ENCODE measurements at places on chromosomes 3 and 15.

- no peak for DNase-seq
Measured at GRCh38 chr3:49277383-49277775, 347 bp upstream of the C3orf62 start.

DNA sequence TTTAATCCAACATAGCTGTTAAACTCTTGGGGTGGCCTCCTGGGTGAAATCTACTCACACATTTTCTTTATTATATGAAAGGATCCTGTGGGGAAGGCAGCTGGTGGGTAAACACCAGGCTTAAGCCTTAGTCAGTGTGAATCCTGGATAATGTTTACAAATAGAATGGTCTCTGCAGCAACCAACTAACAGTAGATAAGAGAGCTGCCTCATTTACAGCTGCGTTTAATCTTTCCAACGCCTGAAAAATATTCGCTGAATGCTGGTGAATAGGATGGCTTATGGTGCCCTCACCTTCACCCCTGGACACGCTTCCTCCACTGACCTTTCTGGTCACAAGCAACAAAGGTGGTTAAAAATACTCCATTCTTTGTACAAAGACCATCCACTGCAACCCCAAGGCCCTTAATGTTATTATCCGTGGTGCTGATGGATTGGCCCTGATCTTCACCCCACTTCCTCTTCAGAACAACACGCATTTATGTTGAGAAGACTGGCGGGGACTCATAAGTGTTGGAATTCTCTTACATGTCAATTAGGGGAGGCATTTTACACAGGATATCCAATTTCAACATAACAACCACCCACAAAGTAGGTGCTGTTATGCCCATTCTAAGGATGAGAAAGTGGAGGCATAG is 120.0 kb upstream of the FRMD4B start:
- no peak for DNase-seq

DNA sequence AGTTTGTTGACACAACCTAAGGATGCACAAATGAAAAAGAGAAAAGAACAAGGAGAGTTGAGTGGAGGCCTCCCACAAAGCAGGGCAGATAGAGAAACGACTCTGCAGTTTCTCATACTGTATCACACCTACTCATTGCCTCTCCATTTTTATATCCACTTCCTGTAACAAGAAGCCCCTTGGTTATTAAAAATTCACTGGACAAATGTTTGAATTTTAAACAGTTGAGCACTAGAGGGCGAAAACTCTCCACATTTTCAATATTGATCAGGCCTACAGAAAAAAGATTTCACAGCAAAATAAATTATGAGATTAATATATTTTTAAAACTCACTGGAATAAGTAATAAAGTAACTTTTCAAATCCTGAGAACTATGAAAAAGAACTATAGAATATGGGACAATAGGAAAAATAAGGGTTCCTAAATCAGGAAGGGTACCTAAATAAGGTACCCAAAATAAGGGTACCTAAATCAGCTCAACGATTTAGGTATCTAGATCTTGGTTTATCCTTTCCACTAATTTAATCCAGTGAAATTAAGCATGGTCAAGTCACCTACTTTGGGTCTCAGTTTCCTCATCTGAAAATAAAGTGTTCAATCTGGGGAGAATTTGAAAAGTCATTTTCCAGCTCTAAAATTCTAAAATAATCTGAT is 47.0 kb upstream of the PPIB start:
- DNase-seq, result peak; percentile 55

- DNase-seq, result no peak
Measured at GRCh38 chr3:78912687-78913086, 855.1 kb downstream of the ROBO1 start.

DNA sequence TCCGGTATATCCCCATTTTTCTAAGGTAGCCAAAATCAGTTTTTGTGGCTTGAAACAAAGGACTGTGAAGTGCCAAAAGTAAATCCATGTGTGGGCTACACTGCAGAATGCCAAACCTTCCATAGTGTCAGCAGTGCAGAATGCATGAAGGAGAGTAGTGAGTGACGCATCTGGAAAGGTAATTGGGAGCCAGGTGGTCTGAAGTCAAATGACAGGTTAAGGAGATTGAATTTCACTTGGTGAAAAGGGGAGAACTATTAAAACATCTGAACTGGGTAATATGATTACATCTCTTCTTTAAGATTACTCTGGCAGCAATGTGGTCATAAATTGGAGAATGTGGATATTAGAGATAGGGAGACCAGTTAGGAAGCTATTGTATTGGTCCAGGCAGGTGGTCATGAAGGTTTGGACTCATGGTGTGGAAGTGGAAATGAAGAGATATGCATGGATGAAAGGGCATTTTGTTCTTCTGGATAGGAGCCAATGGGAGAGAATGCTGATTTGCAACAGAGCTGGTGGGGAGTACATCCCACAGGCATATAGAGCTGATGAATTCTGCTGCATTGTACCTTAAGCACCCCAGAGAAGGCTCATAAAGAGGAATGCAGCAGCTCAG is 118.2 kb downstream of the ECT2 start:
- DNase-seq, result no peak

- DNase-seq, result peak; percentile 23
Measured at GRCh38 chr3:143207338-143207961, 87.9 kb downstream of the CHST2 start.

DNA sequence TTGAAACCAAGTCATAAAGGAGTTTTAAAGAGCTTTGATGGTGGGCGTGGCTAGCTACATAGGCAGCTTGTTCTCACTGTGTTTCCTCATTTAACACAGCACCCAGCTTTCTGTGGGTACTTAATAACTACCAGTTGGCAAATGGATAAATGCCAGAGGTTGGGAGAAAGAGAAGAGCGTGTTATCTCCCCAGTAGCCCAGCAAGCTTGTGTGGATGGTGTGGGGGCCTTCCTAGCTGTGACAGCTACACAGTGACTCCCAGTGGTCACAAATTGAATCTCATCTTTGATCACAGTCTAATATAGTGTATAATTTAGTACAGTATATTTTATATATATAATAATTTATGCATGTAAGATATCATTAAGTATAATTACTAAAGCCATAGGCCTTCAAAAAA is 984.1 kb downstream of the EPHA3 start:
- peak; percentile 48 for DNase-seq

DNA sequence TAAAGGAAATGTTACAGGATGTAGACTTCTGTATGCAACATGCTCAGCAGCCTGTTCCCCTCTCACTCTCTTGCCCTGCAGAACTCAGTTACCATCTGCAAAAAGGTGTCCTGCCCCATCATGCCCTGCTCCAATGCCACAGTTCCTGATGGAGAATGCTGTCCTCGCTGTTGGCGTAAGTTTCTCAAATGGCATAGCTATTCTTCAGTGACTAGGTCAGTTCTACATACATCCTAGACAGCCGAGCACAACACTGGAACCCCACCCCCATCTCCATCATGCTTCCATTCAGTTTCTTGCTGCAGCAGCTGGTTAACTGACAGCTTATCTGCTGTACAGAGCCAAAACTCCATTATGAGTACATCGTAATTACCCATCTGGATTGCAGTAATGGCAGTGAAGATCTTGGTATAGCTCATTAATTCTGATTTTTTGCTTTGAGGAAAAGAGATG is 4.5 kb downstream of the THBS1 start:
- no peak for DNase-seq

- no peak for DNase-seq
Measured at GRCh38 chr15:68989541-68990230, 24.8 kb upstream of the NOX5 start.

All from common myeloid progenitor, CD34-positive (primary cell).